Fibroblast of lung (primary cell): ENCODE measurements at places on chromosomes 1 and 21. TPM values are rescaled to one million over a fixed set of nuclear protein-coding genes. Genes with fewer than 3 reads are reported as not detected.

DNA sequence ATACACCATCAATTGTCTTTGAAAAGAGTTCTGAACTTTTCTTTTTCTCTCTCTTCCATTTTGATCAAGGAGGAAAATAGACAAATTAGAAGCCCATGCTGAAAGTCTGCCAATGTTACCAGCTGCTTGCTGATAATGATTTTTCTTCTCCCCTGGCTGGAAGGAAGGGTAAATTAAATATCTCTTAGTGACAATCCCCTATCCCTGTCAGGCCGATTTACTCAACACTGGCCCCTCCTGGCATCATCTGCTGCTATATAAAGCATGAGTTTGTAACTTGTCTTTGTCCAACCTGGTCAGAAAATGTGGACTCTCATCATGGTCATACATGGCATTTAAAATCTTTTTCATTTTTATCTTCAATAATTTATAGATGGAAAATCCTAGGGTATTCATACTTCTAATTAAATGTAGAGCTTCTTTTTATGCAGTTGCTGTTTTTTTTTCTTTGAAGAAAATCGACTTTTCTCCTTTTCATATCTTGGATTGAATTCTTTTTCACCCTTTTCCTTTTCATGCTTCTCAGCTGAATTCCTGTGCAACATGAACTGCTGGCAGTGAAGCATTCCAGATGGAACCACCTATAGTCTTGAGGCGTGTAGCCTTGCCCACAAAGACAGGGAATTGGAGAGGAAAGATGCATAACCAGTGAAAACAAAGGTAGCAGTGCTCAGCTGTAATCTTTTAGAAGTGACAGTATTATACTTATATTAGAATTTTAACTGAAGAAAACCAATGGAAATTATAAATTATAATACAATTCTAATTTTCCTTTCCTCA, 214.7 kb upstream of the PTGFR start:
- H3K27ac ChIP-seq, result no peak overlapping the region
- DNase-seq, result peak; percentile 62
- no peak overlapping the region for H3K4me3 ChIP-seq
- no peaks in the 10 kb centered on the region for H3K36me3 ChIP-seq
- no peaks in the 10 kb centered on the region for H3K27me3 ChIP-seq

LSS gene
- total RNA-seq, result 106 and 252 TPM in 2 replicates

DNA sequence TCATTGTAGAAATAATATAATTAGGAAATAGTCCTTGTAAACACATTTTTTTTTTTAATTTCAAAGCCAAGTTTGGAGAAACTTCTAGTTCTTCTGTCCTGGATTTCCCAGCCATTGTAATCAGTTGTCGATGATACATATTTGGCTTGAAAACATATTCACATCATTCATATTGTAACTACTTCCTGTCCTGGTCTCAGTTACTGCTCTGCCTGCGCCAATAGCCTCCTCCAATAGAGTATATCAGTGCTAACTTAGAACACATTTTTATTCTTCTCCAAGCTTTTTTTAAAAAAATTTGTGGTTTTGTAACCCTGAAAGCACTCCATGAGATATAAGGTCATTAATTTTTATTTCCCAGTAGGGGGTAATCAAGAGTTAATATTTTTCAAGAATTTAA, 46.1 kb upstream of the FMO2 start:
- no peak overlapping the region for H3K4me3 ChIP-seq
- H3K27ac ChIP-seq, result no peak overlapping the region
- H3K4me1 ChIP-seq, result peaks cover 20% of the 10 kb centered on the region

DNA sequence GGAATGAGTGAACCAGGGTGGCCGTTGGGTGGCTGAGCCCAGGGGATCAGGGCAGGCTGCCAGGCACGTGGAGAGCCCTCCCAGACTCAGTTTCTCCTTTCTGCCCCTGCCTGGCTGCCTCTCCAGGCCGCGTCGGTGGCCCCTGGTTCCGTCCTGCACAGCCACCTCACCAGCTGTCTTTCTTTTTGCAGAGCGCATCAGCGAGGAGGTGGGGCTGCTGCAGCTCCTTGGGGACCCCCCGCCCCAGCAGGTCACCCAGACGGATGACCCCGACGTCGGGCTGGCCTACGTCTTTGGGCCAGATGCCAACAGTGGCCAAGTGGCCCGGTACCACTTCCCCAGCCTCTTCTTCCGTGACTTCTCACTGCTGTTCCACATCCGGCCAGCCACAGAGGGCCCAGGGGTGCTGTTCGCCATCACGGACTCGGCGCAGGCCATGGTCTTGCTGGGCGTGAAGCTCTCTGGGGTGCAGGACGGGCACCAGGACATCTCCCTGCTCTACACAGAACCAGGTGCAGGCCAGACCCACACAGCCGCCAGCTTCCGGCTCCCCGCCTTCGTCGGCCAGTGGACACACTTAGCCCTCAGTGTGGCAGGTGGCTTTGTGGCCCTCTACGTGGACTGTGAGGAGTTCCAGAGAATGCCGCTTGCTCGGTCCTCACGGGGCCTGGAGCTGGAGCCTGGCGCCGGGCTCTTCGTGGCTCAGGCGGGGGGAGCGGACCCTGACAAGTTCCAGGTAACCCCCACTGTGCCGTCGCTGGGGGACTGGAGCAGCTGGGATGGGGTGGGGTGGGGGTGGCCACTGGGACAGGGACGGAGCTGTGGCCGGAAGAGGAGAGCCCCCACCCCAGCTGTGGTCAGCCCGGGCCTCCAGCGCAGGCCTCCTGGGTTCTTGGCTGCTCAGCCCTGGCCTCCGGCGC, 63.3 kb downstream of the COL18A1 start:
- DNase-seq, result no peak
- H3K27me3 ChIP-seq, result no peaks in the 10 kb centered on the region
- no peak overlapping the region for H3K4me3 ChIP-seq
- peaks cover 4% of the 10 kb centered on the region for H3K36me3 ChIP-seq

FLG2 gene
- total RNA-seq, result not detected in 2 replicates

GRCh38 chr1:38128511-38128910, 81.9 kb upstream of the POU3F1 start:
- no peak overlapping the region for H3K4me3 ChIP-seq
- H3K36me3 ChIP-seq, result no peaks in the 10 kb centered on the region
- no peak for DNase-seq
- H3K27ac ChIP-seq, result no peak overlapping the region
- H3K27me3 ChIP-seq, result peaks cover 3% of the 10 kb centered on the region

DNA sequence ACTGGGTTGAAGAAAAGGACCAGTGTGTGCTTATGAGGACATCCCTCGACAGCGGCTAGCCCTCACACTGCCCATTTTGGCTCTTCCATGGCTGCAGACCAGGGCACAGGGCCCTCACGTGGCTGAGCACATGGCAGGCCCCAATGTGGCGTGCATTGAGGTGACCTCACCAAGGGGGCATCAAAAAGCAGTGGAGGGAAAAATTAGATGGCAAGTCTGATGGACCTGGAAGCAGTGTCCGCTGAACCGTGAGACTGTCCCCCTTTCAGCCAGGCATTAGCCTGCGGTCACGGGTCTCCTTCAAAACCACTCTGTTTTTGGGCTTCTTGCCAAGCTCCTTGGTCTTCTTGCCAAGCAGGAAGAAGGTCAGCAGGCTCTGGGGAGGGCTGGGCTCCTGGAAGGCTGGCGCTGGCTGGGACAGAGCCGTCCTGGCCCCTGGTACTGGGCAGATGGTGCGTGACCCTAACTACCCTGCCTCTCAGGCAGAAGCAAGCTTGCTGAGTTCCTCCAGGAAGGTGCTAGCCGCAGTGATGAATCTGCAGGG, 30.8 kb downstream of the TRIM67 start:
- no peaks in the 10 kb centered on the region for H3K4me1 ChIP-seq
- no peaks in the 10 kb centered on the region for H3K27me3 ChIP-seq
- H3K4me3 ChIP-seq, result no peak overlapping the region
- H3K27ac ChIP-seq, result no peak overlapping the region

DNA sequence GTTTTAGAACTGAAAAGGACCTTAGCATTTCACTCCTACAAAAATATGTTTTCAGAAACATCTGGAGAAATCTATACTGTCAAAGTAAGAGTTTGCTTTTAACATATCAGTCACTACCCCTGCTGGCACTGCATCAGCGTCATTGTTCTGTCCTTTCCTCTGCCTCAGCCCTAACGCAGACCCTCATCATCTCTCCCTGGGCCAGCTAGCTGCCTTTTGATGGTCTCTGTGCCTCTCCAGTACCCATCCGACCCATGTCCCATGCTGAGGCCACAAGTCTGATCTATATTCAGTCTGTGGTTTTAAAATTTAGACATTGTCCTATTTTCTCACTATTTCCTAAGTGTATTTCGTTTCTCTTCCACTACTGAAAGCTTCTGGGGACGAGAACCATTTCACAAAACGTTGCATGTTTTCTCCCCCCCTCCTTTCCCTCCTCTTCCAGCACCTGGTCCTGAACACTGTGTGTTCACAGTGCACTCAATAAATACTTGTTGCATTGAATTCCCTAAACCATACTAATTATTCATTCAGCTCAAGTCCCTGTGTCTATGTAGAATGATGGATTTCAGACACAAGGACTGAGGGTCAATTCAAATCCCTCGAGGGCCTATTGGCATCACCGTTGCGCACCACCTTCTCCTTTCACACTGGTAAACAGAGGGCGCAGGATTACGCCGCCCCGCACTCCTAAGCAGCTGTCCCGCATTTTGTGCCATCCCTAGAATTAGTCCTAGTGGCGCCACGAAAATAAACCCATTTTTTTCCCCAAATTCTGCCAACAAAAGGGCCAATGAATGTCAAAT, 53.4 kb downstream of the CD2 start:
- no peak overlapping the region for H3K27ac ChIP-seq
- no peak for DNase-seq
- H3K36me3 ChIP-seq, result no peaks in the 10 kb centered on the region
- H3K27me3 ChIP-seq, result no peaks in the 10 kb centered on the region
- H3K4me1 ChIP-seq, result no peaks in the 10 kb centered on the region

DNA sequence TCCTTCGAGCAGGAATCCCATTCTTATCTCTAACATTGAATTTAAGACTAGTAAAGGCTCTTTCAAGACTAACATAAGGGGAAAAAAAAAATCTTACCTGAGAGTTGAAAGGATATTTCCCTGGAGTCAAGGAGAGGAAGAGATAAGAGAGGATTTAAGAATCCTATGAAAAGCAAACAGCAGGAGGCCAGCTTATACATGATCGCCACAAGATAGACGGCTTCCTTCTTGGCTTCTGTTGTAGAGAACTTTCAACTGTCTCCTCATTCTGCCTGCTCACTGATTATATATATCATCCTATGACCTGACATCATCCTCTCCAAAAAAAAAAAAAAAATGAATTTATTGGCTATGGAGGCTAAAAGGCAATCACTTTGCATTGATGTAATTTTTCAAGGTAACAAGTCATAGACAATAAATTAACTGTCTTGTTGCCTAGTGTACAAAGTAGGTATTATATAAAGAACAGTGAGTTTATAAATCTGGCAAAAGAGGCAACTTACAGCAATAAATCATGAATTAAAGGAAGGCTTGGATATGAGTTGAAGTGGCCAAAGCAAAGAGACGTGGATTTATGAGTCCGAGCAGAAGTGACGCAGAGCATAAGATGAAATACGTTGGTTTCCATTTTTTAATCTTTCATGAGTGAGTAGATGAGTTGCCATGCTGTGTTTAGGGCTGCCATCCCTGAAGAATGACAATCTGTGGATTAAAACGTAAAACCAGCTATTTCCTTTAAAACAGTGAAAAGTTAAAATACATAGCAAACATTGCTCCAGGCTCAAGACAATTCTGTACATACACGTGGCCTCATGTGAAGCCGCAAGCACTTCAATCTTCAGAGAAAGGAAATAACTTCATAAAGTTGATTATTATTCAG, at the start of gene UTS2:
UTS2 (minus strand) TSS at position 262 of the 880 bp plus-strand sequence; CDS start at position 200, 62 bp downstream.
- H3K4me1 ChIP-seq, result no peaks in the 10 kb centered on the region
- H3K27me3 ChIP-seq, result no peaks in the 10 kb centered on the region
- no peaks in the 10 kb centered on the region for H3K36me3 ChIP-seq
- DNase-seq, result no peak

GRCh38 chr1:50147191-50147850, 38.6 kb downstream of the ELAVL4 start:
- no peak overlapping the region for H3K4me3 ChIP-seq
- H3K27me3 ChIP-seq, result no peaks in the 10 kb centered on the region
- no peak for DNase-seq
- H3K4me1 ChIP-seq, result no peaks in the 10 kb centered on the region

DNA sequence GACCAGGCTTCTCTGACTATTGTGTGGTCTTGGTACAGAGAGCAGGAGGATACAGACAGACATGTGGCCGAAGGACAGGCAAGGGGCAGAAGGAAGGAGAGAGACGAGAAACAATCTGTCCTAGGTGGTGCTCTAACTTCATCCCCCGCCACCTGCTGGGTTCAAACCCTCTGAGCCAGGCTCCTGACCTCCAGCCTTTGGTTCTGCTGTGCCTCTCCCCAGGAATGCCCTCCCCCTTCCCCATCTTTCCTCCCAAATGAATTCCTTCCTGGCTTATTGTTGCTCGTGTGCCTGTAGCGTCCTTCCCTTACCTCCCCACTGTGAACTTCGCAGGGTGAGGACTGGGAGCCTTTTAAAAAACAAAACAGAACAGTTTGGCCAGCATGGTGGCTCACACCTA, 5.4 kb downstream of the TCEA3 start:
- DNase-seq, result no peak
- peaks cover 11% of the 10 kb centered on the region for H3K4me1 ChIP-seq
- no peaks in the 10 kb centered on the region for H3K36me3 ChIP-seq

GRCh38 chr1:28127617-28128257, 39.3 kb upstream of the EYA3 start:
- H3K36me3 ChIP-seq, result no peaks in the 10 kb centered on the region
- peaks cover 4% of the 10 kb centered on the region for H3K4me1 ChIP-seq
- DNase-seq, result no peak
- no peaks in the 10 kb centered on the region for H3K27me3 ChIP-seq
- no peak overlapping the region for H3K27ac ChIP-seq
- no peak overlapping the region for H3K4me3 ChIP-seq

CNKSR1 gene
- not detected in 2 replicates for total RNA-seq

TGFB2 gene
- 13.6 and 13.9 TPM in 2 replicates for total RNA-seq

ACTL8 gene
- total RNA-seq, result not detected in 2 replicates

GRCh38 chr1:233540816-233541215, 73.1 kb upstream of the KCNK1 start:
- no peak overlapping the region for H3K27ac ChIP-seq
- H3K4me3 ChIP-seq, result no peak overlapping the region
- no peaks in the 10 kb centered on the region for H3K4me1 ChIP-seq
- no peaks in the 10 kb centered on the region for H3K36me3 ChIP-seq
- no peak for DNase-seq
- no peaks in the 10 kb centered on the region for H3K27me3 ChIP-seq

DNA sequence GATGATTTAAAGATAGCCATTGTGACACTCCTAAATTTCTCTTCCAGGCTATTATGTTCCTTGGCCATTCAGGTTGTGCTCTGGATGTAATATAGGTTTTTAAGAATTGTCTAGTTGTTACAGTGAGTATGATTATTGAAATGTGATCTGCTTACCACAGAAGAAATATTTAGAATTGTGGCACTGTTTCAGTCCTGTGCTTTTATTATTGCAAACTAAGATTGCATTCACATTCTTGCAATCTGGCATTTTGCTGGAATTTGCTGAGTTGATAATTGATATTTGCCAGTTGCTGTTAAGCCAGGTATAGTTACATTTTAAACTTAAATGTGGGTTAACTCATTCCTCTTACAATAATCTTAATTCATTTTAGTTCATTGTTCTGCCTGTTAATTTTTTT, 22.3 kb downstream of the EXO1 start:
- no peak overlapping the region for H3K4me3 ChIP-seq
- H3K4me1 ChIP-seq, result no peaks in the 10 kb centered on the region
- H3K36me3 ChIP-seq, result no peaks in the 10 kb centered on the region
- H3K27me3 ChIP-seq, result no peaks in the 10 kb centered on the region
- no peak overlapping the region for H3K27ac ChIP-seq
- DNase-seq, result no peak
